ENCODE measurements at places on chromosomes 2 and 18.

- no peak for DNase-seq
Observed at GRCh38 chr18:41096504-41096903, 858.5 kb upstream of the PIK3C3 start.

GRCh38 chr2:230976671-230977171 is 19.2 kb upstream of the SPATA3 start:
- DNase-seq = no peak

DNA sequence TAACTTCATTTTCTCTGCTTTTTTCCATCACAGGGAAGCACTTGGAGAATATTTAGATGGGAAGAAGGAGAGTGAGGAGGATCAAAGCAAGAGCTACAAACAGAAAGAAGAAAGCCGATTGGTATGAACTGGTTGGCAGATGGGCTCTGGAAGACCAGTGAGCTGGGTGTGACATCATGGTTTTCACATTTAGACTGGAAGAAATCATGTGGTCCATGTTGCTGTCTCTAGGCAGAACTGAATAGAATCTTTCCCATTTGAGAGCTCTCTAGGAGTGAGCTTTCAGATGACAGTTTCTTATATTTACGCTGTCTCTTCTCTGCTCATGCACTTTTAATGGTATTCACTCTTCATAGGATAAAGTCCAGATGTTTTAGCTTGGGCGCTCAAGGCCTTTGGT is 12.6 kb downstream of the DRC1 start:
- no peak for DNase-seq

GRCh38 chr2:232162187-232162586 is 200.7 kb downstream of the DIS3L2 start:
- no peak for DNase-seq

DNA sequence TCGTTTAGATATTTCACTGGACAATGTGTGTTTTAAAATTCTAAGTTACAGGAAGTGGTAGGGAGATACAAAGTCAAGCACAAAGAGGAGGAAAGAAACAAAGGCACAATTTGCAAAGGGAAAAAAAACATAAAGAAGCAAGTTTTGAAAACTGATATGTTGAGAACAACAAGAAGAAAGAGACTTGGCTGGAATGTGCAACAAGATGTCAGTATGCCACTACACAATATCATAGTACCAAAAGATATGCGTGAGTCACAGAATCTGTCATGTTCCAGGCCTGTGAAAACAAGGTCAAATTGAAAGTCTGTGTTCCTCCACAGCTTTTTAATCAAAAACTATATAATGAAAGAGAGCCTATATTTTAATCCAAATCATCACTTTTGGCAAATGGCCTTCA is 12.0 kb downstream of the EXOC6B start:
- DNase-seq = no peak

Measured in activated gamma-delta T cell treated with anti-CD3 and anti-CD28 coated beads, Interleukin-2, amount 50 U/mL, for 16 hours (primary cell).